ENCODE measurements at places on chromosomes 7 and 10.

DNA sequence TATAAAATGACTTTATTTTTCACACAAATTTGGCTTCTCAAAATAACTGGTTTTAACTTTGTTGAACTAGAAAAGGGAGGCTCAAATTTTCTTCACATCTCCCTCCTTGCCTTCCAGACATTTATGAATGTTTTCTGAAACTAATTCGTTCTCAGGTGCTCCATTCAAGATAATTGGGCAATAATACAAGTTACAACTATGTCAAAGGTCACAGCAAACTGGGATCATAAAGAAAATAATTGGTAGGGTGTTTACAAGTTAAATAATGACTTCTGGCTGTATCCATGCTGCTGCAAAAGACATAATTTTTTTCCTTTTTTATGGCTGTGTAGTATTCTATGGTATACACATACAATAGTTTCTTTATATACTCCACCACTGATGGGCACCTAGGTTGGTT is 75.3 kb downstream of the MINPP1 start:
- no peak for DNase-seq

GRCh38 chr7:92872701-92873100 is 36.3 kb upstream of the CDK6 start:
- peak; percentile 27 for DNase-seq

DNA sequence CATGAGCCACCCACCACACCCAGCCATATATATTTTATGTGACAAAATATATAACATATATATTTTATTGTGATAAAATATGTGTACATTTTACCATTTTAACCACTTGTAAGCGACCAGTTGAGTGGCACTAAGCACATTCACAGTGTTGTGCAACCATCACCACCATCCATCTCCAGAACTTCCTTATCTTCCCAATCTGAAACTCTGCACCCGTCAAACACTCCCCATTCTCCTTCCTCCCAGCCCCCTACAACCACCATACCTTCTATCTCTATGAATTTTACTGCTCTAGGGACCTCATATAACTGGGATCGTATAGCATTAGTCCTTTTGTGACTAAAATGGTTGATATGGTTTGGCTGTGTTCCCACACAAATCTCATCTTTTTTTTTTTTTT is 20.8 kb upstream of the CYTH3 start:
- no peak for DNase-seq

GRCh38 chr7:39271402-39271801 is 293.7 kb downstream of the POU6F2 start:
- DNase-seq: peak; percentile 66

DNA sequence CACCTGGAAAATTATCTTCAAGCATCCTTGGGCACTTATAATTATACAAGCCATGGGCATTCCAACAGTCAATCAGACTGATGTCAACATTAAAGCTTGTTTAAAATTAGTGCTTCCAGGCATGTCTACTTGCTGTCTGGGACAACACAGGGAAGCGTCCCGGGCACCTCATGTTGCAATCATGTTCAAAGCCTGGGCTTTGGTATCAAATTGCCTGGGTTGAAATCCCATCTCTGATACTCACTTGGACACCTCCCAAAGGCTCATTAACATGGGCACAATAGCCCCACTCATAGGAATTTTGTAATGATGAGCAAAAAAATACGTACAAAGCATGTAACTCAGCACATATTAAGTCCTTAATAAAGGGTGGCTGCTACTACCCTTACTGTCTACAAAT is 14.4 kb downstream of the AIFM2 start:
- no peak for DNase-seq

GRCh38 chr7:88223265-88223664 is 3.4 kb upstream of the SRI start:
- no peak for DNase-seq

GRCh38 chr10:24681572-24682088 is 42.1 kb downstream of the ARHGAP21 start:
- no peak for DNase-seq

GRCh38 chr7:136693166-136694119 is 175.0 kb upstream of the CHRM2 start:
- no peak for DNase-seq

DNA sequence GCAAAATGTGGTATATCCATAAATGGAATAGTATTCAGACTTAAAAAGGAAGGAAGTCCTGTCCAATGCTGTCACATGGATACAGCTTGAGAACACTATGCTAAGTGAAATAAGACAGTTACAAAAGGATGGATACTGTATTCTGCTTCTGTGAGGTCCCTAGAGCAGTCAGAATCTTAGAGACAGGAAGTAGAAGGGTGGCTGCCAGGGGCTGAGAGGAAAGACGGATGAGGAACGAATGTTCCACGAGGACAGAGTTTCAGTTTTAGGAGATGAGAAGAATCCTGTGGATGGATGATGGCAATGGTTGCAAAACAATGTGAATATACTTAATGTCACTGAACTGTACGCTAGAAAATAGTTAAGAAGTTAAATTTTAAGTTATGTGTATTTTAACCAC is 3.8 kb downstream of the PRKCQ start:
- no peak for DNase-seq

GRCh38 chr7:78747592-78747991 is 705.9 kb downstream of the MAGI2 start:
- no peak for DNase-seq

DNA sequence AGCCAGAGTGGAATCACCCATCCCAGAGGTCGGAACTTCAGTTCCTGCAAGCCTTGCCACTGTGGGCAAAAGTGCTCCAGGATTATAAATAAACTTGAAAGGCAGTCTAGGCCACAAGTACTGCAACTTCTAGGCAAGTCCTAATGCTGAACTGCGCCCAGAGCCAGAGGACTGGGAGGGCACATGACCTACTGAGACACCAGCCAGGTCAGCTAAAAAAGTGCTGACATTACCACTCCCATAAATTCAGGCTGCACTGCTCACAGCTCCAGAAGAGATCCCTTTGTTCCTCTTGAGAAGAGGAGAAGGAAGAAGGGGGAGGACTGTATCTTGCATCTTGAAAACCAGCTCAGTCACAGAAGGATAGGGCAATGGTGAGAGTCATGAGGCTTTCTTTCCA is 1084.1 kb upstream of the PHF14 start:
- no peak for DNase-seq

DNA sequence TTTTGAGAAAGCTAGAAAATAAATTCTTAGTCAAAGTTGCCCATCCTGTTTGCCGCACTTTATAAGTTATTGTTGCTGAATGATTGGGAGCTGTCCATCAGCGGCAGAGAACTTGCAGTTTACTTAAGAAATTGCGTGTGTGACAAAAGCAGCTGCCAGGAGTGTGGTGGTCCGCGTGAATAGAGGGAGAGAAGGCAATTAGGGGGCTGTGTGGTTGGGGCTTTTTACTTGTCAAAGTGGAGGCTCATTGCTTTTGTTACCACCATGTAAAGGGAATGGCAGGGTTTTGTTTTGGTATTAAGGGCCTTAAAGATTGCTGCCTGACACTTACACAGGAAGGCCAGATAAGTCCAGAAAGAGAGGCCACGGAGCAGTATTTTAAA is 177.8 kb downstream of the TCF7L2 start:
- DNase-seq: no peak

- no peak for DNase-seq
Observed at GRCh38 chr10:60399328-60399727, 9.7 kb upstream of the ANK3 start.

DNA sequence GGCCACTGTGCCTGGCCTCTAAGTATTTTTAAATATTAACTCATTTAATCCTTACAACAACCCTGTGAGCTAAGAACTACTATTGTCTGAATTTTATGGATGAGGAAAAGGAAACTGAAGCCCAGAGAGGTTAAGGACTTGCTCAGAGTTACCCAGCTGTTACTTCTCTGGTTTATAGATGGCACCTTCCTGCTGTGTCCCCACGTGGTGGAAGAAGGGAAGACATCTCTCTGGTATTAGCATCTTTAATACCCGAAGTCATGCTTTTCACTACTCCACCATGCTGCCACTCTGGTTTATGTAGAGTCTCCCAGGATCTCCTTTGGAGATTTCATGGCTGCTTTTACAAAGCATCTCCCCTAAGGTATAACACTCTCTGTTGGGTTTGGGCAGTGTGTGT is 105.5 kb upstream of the MKLN1 start:
- DNase-seq: no peak

- DNase-seq: no peak
Observed at GRCh38 chr10:101901340-101901739, 57.7 kb upstream of the KCNIP2 start.

- DNase-seq: peak; percentile 72
Observed at GRCh38 chr7:25611196-25611595, 382.9 kb upstream of the NPVF start.

DNA sequence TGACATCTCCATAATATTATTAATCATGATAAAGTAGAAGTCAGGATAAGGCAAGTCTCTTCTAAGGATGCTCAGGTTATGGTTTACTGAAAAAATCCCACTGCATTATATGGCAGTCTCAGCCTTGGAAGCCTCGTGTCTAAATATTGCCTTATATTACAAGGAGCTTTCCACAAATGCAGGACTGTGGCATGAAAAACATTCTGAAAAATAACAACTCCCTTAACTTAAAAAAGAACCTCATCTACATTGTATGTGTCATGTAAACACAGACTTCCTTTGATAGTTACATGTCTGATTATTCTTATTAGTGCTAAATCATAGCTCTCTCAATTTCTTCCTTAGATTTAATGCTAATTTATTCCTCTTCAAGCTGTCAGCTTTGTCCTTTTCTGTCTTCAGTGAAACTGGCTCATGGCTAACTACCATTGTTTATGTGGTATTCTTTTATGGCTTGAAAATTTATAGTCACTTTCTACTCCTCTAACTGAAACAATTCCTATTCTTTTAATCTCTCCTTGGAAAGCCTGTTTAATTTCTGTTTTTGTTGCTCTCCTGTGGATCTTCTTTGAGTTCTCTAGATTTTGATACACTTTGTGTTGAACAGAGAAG is 156.1 kb downstream of the KIF20B start:
- peak; percentile 34 for DNase-seq

DNA sequence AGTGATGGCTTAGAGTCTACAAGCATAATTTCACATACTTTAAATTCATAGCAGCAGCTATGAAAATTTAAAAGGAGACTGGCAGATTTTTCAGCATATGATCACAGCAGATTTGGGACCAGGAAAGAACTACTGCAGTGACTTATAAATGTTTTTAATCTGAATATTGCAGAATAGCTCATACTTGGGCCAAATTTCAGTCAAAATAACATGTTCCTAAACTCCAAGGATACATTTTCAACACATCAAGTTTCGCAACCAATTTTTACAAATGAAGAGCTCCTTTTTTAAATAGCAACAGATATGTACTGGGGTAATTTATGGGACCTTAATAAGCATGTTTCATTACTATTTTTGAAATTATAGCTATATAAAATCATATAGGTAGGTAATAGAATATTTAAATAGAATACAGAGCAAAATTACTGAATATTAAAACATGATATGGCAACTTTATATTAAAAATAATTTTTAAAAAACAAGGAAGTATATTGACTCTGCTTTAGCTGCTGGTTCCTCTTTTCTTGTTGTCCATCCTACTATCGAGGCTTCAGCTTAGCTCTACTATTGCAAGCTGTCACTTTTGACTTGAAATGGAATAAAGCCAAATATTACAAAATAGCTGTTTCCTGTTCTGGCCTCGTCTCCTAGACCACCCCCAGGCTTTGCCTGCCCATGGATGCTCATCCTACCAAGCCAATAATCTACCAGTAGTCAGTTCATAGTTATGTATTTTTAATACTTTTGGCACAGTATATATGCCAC is 123.1 kb downstream of the NRBF2 start:
- DNase-seq: peak; percentile 22

GRCh38 chr7:156703773-156704482 is 63.4 kb downstream of the RNF32 start:
- no peak for DNase-seq

- no peak for DNase-seq
Observed at GRCh38 chr7:90568213-90568612, 27.9 kb upstream of the CDK14 start.

DNA sequence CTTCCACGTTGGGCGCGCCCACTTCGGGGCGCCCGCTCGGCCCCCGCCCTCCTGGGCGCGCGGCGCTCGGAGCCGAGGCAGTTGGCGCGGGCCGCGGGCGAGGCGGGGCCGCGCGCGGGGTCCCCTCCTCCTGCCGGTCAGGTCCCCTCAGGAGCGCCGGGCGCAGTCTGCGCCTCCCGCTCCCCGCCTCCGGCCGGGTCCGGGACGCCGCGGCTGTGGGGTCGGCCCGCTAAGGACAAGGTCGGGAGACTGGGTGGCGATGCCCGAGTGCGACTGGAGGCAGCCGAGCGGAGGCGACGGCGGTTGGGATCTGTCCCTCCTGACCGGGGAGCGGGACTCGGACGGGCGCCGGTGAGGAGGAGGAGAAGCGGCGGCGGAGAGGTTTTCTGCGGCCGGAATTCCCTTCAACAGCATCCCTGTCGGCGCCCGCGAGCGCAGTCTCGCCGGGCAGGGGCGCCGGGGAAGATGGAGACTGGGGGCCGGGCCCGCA is at the start of gene ATRNL1:
Gene ATRNL1, plus strand, starts transcription at position 80 of the 490 bp plus-strand sequence. Its CDS starts 386 bp downstream, at position 466.
- DNase-seq: peak; percentile 47

GRCh38 chr10:29403208-29403607 is 114.3 kb downstream of the LYZL1 start:
- no peak for DNase-seq

GRCh38 chr10:96236090-96236478 is 35.3 kb downstream of the BLNK start:
- no peak for DNase-seq

- no peak for DNase-seq
Observed at GRCh38 chr7:94022550-94022949, 18.4 kb upstream of the BET1 start.

DNA sequence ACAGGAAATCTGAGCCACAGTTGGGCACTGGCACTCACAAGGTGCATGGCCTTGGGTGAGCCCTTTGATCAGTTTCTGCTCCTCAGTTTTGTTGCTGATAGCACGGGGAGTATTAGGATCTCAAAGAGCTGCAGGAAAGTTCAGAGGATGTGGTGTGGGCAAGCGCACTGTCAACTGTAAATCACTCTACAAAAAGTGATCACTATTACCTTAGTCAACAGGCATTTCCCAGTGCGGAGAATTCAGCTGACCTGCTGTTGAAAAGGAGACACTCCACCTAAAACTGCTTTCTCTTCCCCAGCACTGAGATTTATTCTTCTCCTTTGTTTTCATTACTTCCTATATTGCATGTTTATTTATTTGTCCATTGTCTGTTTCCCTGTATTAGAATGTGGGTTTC is 331.0 kb downstream of the PRPF18 start:
- DNase-seq: no peak

GRCh38 chr7:76155938-76156337 is 45.8 kb upstream of the SRRM3 start:
- no peak for DNase-seq

GRCh38 chr7:101882005-101882421 is 64.6 kb downstream of the CUX1 start:
- DNase-seq: peak; percentile 94

GRCh38 chr7:33073243-33073642 is 10.7 kb upstream of the NT5C3A start:
- DNase-seq: no peak

GRCh38 chr7:139635526-139636302 is 112.2 kb downstream of the CLEC2L start:
- DNase-seq: no peak

GRCh38 chr10:102479651-102480050 is 22.9 kb downstream of the ACTR1A start:
- DNase-seq: no peak
